ENCODE measurements at places on chromosomes 2 and 18.

GRCh38 chr2:28401411-28401810 is 8.8 kb downstream of the FOSL2 start:
- DNase-seq = no peak

GRCh38 chr2:44801289-44801840 is 140.1 kb upstream of the SIX3 start:
- no peak for DNase-seq

DNA sequence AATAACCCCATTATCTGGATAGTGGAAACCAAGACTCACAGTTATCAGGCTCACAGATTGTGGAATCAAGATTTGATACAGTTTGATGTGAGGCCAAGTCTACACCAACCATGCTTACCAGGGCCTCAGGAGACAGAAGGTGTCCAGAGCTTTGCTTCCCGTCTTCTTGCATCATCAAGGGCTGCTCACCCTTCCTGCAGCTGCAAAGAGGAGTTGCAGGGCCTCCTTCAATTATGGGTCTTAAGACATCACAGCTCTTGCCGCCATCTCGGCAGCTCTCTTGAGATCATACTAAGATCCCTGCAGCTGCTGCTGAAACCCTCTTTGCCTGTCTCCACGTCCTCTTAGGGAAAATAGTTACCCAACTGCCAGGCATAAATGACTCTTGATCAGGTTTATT is 176.0 kb downstream of the MGAT5 start:
- no peak for DNase-seq

GRCh38 chr2:229133155-229133772 is 137.8 kb downstream of the PID1 start:
- DNase-seq = no peak
